NCI-H748 treated with DMSO at 0.1 percent for 48 hours (cell line): ENCODE measurements at places on chromosomes 3 and 15.
A peak's percentile ranks its signal among the peaks of the same experiment; 100 is the strongest.

DNA sequence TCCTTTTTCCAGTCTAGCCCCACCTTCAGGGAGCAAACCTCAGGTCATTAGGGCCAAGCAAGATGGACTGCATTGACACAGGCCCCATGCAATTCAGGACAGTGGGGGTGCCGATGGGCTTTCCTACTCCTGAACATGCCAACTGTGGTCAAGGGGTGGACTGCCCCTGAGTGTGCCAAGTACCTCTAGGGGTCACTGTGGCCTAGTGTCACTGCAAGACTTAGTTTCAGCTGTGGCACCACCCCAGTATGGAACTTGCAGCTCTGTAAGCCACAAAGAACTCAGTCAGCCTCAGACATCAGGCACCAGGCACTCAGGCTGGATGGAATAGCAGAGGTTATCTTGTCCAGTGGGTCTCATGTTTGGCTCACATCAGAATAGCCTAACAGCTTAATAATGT, 32.3 kb downstream of the EXOG start:
- no peak for DNase-seq

- no peak for DNase-seq
These were observed 56.1 kb downstream of the MYZAP start for GRCh38 chr15:57647791-57648130.

DNA sequence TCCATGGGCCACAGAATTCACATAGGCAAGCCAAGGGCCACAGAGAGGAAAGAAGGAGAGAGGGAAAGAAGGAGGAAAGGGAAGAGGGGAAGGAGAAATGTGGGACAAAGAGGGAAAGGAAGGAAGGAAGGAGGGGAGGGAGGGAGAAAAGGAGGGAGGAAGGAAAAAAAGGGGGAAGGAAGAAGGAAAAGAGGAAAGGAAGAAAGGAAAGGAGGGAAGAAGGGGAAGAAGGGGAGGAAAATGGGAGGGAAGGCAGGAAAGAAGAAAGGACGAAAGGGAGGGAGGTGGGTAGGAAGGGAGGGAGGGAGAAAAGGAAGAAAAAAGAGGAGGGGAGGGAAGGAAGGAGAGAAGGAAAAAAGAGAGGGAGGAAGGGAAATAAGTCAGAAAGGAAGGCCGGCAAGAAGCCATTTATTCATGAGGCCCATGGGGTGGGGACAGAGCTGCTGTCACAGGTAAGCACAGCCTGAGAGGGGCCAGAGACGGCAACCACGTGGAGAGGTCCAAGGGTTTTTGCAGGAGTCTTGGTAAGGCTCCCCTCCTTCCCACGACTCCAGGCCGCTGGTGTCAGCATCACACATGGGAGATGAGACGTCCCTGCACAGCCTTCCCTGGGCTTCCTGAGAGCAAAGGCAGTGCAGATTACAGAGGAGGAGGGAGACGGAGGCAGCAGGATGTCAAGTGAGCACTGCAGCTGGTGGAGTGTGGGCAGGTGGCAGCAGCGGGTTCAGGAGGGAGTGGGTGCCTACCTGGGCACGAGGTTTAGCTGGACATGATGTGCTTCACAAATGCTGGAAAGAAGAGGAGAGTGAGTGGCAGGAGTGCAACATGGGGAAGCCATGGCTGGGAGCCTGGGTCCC, 5.5 kb downstream of the MYL3 start:
- DNase-seq: no peak

DNA sequence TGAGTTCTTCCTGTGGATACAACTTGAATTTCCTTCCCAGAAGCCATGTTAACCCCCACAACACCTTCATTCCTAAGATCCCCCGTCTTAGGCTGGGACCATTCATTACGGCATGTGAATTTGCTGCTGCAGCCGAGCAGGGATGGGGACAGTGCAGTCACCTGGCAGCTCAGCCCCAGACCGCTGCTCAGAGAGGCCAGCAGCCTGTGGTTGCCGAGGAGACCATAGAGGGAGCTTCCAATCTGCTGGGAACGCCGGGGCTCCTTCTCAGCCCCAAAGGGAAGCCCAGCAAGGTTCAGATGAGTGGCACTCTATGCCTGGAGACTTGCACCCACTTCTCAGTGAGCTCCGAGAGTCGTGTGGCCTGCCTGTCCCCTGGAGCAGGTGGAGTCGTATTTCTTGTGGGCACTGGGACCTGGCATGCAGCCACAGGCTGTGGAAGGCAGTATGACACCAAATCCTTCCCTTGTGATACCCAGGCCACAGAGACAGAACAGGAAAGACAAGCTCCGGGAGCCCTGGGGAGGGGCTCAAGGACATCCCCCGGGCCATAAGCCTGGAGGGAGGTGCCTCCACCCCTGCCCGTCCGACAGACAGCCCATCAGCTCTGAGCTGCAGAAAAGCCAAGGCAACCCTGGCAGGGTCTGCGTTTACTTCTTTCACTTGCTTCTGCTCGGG, 167.3 kb downstream of the FAM43A start:
- no peak for DNase-seq

GRCh38 chr3:172711454-172711795, 558 bp upstream of the NCEH1 start:
- no peak for DNase-seq

- DNase-seq: no peak
These were observed 26.5 kb downstream of the MEF2A start for GRCh38 chr15:99592145-99592791.

- DNase-seq: peak; percentile 38
These were observed 862.5 kb downstream of the CADM2 start for GRCh38 chr3:85821130-85821756.

GRCh38 chr15:33279613-33280205, 31.1 kb upstream of the RYR3 start:
- DNase-seq: no peak

DNA sequence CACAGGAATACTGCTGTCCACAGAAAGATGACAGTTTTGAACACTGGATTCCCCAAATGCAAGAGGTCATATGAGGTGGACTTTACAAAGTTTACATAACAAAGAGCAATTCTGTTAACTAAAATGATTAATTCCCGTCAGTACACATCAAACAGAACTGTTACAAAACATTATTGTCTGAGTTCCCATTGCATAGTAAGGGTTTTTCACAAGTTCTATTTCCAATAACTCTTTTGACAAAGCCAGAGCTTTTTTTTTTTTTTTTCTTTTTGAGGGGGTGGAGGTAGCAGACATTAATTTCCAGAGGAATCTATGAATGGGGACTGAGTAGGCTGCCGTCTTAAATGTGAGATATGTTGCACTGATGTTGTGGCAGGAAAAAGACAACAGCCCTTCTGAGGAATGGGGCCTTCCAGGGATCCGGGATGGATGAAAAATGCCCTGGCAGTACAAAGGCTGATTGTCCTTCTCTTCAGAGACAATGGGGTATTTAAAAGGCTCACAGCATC, 178.1 kb upstream of the KBTBD8 start:
- DNase-seq: no peak

DNA sequence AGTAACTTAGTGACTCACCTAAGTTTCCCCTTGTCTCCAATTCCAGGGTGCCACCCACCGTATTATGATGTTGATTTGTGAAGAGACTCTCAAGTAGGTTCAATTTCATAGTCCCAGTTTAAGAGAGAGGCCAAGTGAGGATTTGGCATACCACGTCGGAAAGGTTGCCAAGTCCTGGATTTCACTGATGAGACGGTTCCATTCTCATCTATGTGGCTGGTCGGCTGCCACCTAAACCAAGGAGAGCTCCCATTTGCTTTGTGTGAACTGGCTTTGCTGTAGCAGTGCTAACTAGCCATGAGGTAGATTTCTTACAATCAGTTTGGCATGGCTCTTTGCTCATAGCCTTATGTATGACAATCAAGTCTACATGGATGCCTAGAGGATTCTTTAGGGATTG, 653.6 kb downstream of the NLGN1 start:
- no peak for DNase-seq

DNA sequence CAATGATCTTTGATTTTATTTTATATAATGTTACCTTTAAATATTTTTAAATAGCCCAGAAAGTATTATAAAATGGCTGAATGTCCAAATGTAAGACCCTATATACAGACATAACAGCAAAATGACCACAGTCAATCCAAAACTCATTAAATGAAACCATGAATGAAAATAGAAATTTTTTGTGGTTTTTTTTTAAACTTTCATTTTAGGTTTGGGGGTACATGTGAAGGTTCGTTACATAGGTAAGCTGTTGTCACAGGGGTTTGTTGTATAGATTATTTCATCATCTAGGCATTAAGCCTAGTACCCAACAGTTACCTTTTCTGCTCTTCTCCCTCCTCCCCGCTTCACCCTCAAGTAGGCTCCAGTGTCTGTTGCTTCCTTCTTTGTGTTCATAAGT, 108.8 kb downstream of the FAIM start:
- DNase-seq: no peak

- no peak for DNase-seq
These were observed 20.2 kb downstream of the CPOX start for GRCh38 chr3:98573181-98573728.

GRCh38 chr3:188780193-188781147, 391.3 kb upstream of the TPRG1 start:
- DNase-seq: no peak

GRCh38 chr3:69386556-69387385, 883 bp upstream of the FRMD4B start:
- DNase-seq: no peak

- no peak for DNase-seq
These were observed 96.0 kb downstream of the LRRK1 start for GRCh38 chr15:101014921-101015841.

- no peak for DNase-seq
These were observed 339.9 kb upstream of the RBMS3 start for GRCh38 chr3:28940994-28941393.

GRCh38 chr3:83096-83495, 113.5 kb upstream of the CHL1 start:
- no peak for DNase-seq

GRCh38 chr3:89173546-89173945, 66.1 kb downstream of the EPHA3 start:
- DNase-seq: no peak

GRCh38 chr15:64837502-64837901, 4.2 kb upstream of the PLEKHO2 start:
- DNase-seq: no peak

GRCh38 chr3:111681661-111682426, 86.7 kb upstream of the ZBED2 start:
- DNase-seq: no peak

GRCh38 chr3:18481946-18482548, 56.9 kb upstream of the SATB1 start:
- DNase-seq: no peak

- DNase-seq: peak; percentile 16
These were observed 88.3 kb upstream of the ADAMTSL3 start for GRCh38 chr15:83565553-83566159.

- no peak for DNase-seq
These were observed 123.4 kb downstream of the FEZF2 start for GRCh38 chr3:62249855-62250543.

GRCh38 chr3:69462022-69462825, 76.3 kb upstream of the FRMD4B start:
- DNase-seq: no peak

GRCh38 chr15:35567392-35567791, 21.4 kb upstream of the DPH6 start:
- DNase-seq: no peak

- DNase-seq: no peak
These were observed 164.8 kb upstream of the RORA start for GRCh38 chr15:61393949-61394348.

GRCh38 chr3:4250064-4250463, 53.1 kb upstream of the SETMAR start:
- DNase-seq: no peak

- no peak for DNase-seq
These were observed 196.6 kb upstream of the GOLIM4 start for GRCh38 chr3:168292296-168292695.

- DNase-seq: no peak
These were observed 116.6 kb upstream of the IQSEC1 start for GRCh38 chr3:13189639-13190377.
